Activated CD8-positive, alpha-beta memory T cell treated with anti-CD3 and anti-CD28 coated beads, Interleukin-2, amount 10 ng/mL, durations not matched to agents 7 days and 5 days (primary cell): ENCODE measurements at places on chromosomes 11 and 22.

GRCh38 chr22:40487663-40488249, 117.4 kb downstream of the SGSM3 start:
- no peak for DNase-seq

DNA sequence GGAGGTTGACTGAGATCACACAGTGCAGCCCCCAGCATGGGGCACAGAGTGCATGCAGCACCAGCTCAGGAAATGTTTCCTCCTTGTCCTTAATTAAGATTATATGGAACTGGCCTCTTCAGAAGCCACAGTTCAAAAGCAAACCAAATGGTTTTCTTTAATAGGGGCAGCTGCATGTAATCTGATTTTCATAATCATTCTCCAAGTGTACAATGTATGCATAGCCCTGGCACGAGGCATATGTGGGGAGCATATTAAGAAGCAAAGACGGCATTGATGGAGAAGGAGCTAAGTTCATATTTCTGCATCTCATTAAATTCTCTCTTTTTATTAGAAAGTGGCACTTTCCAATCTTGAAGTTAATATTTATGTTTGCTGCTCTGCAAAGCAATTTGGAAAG, 9.9 kb upstream of the PARVB start:
- no peak for DNase-seq

GRCh38 chr11:57306940-57307565, 17.7 kb downstream of the TNKS1BP1 start:
- DNase-seq: no peak

- no peak for DNase-seq
Observed at GRCh38 chr11:134414766-134415765, 3.0 kb upstream of the B3GAT1 start.

DNA sequence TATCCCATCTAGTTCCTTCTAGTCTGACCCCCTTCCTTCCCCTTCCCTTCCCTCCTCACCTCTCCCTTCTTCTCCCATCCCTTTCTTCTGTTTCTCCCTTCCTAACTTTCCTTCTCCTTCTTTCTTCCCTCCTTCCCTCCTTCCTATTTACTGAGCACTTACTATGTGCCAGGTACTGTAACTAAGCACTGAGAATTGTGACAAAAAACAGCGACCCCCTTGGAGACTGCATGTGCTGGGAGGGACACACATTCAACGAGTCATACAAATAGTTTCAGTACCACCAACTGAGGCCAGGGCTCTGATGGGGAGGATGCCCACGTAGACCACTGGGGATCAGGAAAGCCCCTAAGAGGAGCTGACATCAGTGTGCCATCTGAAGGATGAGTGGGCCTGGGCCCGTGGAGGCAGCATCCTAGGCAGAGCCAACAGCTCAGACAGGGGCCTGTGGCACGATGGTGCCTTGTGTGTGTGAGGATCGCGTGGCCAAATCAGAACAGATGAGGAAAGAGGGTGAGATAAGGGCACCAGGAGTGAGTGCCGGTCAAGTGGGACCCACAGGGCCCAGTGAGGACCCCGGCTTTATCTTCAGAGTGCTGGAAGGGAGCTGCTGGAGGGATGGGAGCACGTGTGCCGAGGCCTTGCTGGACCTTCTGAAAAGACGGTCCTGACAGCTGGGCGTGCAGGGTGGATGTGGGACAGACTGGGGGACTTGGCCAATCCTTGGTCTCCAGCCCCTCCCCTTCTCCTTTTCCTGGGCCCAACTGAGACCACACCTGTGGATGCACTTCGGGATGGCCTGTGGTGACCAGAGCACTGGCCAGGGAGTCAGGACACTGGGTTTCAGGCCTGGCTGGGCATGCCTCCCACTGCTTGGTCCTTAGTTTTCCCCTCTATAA, 38.4 kb upstream of the CRYBB3 start:
- no peak for DNase-seq

DNA sequence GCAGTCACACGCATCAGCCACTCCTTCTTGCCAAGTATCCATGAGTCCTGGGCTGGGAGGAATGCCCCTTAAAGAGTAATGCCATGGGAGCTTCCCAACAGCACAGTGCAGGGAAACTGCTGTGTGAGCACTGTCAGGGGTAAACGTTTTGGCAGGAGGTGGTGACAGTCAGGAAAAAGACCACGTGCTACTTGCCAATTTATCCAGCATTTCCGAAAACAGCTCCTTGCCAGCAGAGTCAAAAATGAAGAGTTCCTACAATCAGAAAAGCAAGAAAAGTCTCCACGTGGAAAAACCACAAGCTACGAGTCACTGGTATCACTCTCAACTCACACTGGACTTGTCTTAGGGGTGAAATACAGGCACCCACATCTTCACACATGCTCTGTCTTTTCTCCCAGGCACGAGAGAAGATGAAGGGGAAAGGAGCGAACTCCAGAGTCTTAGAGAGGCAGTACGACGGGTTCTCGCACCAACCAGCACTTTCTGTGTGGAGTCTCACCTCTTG, 9.9 kb downstream of the IFT27 start:
- no peak for DNase-seq
